ENCODE measurements at places on chromosomes 1 and 21.
A peak's percentile ranks its signal among the peaks of the same experiment; 100 is the strongest.

DNA sequence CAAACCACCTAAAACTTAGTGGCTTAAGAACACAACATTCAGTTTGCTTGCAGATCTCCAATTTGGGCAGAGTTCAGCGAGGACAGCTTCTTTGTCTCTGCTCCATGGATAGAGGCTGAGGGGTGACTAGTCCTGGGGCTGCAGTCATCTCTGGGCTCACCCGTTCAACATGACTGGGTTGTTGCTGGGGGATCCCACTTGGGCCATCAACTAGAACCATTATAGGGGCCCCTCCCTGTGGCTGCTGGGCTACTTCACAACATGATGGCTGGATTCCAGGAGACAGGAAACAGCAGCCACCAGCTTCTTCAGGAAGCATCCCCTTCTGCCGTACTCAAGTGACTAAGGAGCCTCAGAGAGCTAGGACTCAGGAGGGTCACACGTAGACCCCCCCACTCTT, 140.9 kb downstream of the RHOU start:
- no peak for DNase-seq

DNA sequence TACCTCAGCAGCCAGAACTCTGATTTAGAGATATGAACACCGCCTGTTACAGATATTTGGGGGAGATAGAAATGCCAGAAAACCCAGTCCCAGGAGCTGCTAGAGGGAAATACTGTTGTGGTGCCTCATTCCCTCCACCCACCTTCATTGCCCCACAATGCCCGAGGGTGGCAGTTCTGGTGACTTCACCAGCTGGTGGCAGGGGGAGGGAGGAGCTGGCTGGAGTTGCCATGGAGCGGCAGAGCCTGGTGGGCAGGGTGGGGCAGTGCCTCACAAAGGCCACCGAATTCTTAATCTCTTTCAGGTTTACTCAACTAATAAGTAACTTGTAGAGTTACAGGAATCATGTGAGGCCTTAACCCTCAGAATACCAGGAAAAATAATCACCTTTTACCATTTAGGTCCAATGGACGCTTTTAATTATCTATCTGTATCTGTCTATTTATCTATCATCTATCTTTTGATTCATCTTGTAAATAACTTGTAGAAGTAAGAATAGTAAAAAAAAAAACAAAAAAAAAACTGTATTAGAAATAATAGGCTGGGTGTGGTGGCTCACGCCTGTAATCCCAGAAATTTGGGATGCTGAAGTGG, 11.7 kb upstream of the S100A11 start:
- DNase-seq = no peak

DNA sequence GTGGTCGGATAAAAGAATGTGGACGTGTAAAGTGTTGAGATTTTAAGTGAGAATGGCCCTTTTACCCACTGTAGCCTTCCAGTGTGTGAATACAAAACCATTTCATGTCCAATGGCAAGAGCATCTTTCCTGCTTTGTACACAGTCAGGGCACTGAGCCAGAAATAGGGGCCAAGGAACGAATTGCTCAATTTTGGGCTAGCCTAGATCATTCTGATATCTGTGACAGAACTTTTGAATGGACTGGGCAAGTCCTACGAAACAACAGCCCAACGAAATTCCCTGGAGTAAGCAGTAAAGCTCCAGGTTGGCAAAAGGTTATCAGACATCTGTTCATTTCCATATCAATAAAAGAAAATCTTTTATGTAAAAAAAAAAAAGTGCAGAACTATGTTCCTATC, 5.5 kb downstream of the KIF26B start:
- no peak for DNase-seq

- DNase-seq = peak; percentile 37
These were observed 8.7 kb upstream of the TTF2 start for GRCh38 chr1:117051224-117052064.

GRCh38 chr1:43453442-43454269, at the start of gene HYI:
Gene HYI, minus strand, starts transcription at chr1:43453931. Its CDS starts 138 bp downstream, at chr1:43453793.
- DNase-seq = peak; percentile 64

- no peak for DNase-seq
These were observed 239.2 kb upstream of the RAB4A start for GRCh38 chr1:229031481-229032341.

- no peak for DNase-seq
These were observed 4.7 kb upstream of the ITGB2 start for GRCh38 chr21:44925378-44925755.

DNA sequence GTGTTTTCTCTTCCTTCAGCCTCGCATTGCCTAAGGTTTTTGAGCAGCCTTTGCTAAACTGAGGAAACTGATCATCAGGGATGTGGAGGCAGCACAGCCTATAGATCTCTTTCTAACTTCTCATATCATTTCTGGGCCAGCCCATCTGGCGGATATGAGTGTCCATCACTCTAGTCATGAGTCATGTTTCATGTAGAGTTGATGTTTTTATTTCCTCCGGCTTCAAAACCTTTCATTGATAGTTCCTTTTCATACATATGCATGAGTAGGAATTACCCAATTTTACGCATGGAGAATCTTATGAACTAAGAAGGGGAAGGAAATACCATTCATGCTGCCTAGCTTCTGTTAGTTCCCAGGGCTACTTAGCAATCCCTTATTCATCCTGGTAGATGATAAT, 66.3 kb downstream of the SPATA46 start:
- DNase-seq = no peak

DNA sequence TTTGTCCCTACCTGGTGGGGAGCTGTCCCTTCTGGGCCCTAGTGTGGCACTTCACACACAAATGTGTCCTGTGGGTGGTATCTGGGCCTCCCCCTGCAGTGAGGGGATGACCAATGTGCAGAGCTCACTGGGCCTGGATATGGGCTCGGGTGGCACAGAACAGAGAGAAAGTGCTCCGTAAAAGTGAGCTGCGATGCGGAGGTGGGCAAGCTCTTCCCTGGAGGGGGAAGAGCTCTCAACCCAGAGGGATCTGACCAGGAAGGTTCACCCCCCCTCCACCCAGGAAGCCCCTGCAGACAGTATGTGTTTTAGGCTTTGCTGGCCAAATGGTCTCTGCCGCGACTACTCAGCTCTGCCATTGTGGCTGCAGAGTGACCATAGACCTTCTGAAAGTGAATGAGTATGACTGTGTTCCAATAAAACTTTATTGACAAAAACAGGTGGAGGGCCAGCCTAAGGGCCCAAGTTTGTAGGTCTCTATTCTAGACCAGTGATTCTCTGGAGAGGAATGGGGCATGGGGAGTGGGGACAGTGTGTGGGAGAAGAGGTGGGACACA, 8.6 kb upstream of the ITGB2 start:
- no peak for DNase-seq

GRCh38 chr1:211559222-211560010, 19.5 kb downstream of the SLC30A1 start:
- no peak for DNase-seq

DNA sequence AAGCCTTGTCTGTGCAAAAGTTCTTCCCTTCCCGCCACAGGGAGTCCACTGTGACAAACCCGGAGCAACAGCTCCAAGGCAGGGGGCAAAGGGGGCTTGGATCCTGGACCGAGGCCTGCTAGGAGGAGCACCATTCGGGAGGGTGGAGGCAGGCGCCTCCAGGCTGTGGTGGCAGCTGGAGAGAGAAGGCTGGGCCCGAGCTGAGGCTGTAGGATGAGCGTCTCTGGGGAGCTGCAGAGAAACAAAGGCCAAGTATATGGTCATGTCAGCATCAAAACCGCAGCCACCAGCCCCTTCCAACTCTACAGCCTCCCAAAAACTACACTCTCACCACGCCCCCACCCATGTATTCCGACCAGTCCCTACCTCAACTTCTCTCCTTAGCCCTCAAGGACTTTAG, 579 bp downstream of the SH3BP5L start:
- DNase-seq = no peak

DNA sequence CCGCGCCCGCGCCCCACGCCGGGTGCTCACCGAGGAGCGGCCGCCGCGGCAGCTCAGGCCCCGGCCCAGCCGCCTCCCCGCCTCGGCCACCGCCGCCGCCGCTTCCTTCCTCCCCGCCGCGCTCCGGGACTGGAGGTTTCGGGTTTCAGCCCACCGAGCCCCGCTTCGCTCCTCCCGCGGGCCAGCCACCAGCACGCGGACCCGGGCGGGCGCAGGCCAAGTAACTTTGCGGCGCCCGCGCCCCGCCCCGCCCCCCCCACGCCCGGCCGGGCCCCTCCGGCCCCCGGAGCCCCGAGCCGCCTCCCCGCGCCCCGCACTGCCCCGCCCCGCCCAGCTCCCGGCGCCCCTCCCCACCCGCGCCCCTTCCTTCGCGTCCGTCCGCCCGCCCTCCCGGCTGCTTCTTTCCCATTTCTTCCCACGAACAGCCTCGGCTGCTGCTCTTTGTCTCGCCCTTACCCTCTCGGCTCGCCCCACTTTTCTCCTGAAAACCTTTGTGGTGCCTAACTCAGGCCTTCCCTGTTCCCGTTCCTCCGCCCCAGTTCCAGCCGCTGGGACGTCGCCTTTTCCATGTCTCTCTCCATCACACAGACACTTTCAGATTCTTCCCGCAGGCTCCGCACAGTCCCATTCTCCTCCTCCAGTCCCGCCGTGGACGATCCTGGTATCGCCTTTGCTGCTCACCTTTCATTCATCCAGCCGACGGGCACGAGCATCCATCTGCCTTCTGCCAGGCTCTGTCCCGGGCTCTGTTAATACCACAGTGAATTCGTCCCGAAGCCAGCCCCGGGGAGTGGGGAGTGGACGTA, at the start of gene GPR161:
Gene GPR161, minus strand, starts transcription at position 222 of the 806 bp plus-strand sequence. CDS start 32,080 bp downstream, outside the sequence.
- DNase-seq = peak; percentile 46

GRCh38 chr1:21082073-21082472, 94.6 kb downstream of the EIF4G3 start:
- DNase-seq = no peak

DNA sequence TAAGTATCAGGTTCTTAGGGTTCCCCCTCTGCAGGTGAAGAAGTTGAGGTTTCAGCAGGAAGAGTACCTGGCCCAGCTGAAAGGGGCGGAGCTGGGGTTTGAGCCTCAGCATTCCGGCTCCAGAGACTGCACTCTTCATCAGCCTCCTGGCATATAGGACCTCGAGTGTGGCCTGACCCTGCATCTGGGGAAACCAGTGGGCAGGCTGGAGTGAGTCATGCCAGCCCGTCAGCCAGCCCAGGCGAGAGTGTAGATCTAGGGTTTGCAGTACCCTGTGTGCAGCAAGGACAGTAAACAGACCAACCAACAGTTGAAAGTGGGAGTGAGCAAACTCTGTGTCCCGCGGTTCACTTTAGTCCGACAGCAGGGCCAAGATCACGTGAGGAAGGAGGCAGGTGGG, 14.1 kb downstream of the MFSD2A start:
- no peak for DNase-seq

DNA sequence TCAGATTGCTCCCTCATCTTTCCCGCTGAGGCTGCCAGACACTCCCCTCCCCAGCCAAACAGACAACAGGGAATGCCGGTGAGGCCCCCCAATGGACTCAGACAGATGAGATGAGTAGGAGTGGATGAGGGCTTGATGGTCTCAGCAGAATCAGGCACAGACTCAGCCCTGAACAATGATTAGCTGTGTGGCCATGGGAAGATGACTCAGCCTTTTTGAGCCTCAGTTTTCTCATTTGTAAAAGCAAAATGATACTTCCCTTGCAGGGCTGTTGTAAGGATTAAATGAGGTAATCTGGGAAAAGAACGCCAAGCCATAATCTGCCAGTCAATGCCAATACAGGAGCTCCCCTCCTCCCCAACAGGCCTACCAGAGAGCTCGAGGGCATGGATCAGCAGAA, 12.4 kb downstream of the C1orf198 start:
- DNase-seq = no peak

GRCh38 chr1:76705560-76705959, 161.7 kb upstream of the ST6GALNAC5 start:
- no peak for DNase-seq

- no peak for DNase-seq
These were observed 577.9 kb downstream of the SMYD3 start for GRCh38 chr1:245929224-245929623.

DNA sequence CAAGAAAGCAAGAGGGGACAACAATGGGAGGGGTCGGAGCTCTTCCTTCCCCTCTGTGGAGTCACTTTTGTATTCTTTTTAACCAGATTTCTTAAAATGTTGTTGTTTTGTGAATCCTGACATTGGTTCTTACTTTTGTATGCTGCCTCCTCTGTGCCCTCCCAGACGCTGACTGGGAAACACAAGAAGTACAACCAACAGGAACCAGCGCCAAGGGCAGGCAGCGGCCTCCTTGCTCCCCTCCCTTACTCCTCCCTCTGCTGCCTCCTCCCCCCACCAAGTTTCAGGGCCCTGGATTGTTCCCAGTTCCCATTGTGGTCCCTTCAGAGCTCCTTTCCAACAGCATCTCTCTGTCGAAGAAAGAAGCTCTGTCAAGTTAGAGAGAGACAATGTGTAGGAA, 111.1 kb downstream of the BRINP2 start:
- DNase-seq = no peak

DNA sequence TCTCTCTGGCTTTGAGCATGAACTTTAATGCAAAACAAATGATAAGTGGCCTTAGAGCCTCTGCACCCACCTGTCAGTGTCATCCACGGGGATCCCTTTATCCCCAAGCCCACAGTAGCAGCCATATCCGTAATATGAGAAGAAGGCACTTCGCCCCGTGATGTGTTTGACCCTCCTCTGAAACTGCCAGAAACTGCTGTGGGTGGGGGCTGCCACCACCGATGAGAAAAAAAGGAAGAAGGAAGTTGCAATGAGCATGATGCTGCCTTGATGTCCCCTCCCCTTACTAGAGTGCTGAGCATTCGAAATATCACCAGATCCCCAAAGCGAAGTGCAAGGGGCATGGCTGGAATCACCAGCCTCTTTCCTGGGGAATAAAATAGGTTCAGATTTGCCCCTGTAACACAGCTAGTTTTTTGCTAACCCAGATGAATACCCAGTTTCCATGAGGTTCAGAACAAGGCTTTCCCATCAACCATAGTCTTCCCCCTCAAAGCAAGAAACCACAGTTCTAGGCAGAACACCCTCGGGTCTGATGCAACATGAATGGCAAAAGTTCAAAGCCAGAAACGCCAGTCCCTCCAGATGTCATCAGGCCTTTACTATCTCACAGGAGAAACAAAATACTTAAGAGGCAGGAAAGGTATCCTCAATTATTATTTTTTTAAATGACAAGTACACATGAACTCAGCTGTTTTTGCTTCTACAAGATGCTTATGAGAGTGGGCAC, 10.8 kb upstream of the UBXN10 start:
- no peak for DNase-seq

- no peak for DNase-seq
These were observed 143.6 kb upstream of the RAB4A start for GRCh38 chr1:229127301-229127700.

- no peak for DNase-seq
These were observed 62.0 kb downstream of the SIK1 start for GRCh38 chr21:43364851-43365424.

DNA sequence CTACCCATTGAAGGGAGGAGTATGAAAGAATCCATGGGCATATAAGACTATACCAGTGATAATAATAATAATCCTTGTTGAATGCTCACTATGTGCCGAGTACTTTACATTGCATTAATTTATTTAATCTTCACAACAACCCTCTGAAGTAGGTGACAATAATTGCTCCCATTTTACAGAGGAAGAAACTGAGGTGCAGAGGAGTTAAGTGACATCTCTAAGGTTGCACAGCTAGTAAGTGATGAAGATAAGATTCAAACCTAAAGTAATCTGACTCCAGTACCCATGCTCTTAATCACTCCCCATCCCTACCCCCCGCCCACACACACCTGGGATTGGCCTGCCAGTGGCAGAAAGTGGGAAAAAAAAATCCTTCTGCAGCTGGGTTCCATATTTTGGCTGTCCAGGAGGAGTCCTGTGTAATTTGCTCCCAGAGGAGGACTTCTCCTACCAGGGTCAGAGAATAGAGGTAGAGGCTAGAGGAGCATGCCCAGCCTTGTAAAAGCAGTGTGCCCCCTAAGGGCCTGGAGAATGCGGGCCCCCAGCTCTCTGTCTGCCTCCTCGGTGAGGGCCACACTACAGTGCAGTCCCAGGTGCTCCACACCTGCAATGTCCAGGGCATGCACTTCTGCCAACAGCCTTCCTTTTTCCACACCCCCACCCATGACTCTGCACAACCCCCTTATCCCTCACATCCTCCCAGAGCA, 57.8 kb downstream of the TMEM53 start:
- DNase-seq = no peak

Data from GM19239 (cell line).